GM23338 (cell line): ENCODE measurements at places on chromosomes 12 and 14. TPM values are rescaled to one million over a fixed set of nuclear protein-coding genes. Genes with fewer than 3 reads are reported as not detected.

- DNase-seq = no peak
Measured at GRCh38 chr12:48787791-48788523, 932 bp downstream of the ADCY6 start.

DNA sequence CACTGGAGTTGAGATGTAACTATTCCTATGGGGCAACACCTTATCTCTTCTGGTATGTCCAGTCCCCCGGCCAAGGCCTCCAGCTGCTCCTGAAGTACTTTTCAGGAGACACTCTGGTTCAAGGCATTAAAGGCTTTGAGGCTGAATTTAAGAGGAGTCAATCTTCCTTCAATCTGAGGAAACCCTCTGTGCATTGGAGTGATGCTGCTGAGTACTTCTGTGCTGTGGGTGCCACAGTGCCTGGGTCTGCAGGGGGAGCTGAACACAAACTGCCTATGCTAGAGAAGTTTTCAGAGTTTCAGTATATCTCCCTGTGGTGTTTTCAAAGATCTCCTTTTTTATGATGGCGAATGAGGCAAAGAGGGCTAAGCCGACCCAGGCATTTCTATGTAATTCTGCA, 179.2 kb upstream of the OR4E1 start:
- DNase-seq = no peak

DNA sequence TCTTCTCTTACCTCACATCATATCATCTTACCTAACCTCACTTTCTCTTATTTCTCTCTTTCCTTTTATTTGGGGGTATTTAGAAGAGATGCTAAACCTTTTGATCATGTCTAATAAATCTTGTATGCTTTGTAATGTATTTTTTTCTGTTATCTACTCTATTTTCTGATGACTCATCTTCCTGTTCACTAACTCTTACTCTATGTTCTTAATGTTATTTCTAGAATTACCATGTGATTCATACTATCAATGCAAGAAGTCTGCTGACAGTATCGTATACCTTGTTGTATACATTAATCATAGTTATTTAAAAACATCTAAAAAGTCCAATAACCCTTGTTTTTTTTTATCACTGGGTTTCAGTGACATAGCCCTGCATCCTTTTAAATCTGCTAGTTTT, 62.3 kb downstream of the MGAT4C start:
- DNase-seq = no peak

Gene DAO
- total RNA-seq = not detected in 2 replicates

- DNase-seq = no peak
Measured at GRCh38 chr12:28082096-28082495, 108.2 kb upstream of the CCDC91 start.

DNA sequence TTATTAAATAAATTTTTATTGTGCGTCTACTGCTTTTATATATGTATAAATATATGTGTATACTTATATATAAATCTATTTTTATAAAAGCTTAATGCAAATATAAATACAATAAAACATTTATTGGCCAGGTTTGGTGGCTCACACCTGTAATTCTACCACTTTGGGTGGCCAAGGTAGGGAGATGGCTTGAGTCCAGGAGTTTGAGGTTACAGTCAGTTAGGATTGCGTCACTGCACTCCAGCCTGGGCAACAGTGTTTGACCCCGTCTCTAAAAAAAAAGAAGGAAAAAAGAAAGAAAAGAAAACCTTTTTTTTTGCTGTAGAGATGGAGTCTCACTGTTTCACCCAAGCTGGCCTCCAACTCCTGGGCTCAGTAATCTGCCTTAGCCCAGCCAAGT, 20.9 kb downstream of the ACTR6 start:
- DNase-seq = no peak

DNA sequence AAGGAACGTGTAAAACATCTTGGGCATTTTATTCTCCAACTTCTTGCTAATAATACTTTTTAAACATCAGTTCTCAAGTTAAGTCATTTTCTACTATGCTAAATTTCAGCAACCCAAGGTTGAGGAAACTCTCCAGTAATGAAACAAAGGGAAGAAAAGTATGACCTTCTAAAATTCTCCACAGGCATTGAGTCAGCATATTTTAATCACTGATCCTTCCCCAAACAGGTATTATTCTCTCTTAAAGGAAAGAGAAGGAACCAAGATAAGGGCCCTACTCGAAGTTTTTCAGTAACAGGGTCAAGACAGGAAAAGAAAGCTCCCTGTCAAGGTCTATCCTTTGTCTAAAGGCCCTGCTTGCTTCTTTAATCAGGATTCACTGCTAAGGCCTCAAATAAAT, 3.0 kb downstream of the KICS2 start:
- peak; percentile 22 for DNase-seq

GRCh38 chr14:65107200-65107599, 4.9 kb upstream of the MAX start:
- no peak for DNase-seq

- no peak for DNase-seq
Measured at GRCh38 chr12:116849216-116849615, 32.0 kb downstream of the HRK start.

DNA sequence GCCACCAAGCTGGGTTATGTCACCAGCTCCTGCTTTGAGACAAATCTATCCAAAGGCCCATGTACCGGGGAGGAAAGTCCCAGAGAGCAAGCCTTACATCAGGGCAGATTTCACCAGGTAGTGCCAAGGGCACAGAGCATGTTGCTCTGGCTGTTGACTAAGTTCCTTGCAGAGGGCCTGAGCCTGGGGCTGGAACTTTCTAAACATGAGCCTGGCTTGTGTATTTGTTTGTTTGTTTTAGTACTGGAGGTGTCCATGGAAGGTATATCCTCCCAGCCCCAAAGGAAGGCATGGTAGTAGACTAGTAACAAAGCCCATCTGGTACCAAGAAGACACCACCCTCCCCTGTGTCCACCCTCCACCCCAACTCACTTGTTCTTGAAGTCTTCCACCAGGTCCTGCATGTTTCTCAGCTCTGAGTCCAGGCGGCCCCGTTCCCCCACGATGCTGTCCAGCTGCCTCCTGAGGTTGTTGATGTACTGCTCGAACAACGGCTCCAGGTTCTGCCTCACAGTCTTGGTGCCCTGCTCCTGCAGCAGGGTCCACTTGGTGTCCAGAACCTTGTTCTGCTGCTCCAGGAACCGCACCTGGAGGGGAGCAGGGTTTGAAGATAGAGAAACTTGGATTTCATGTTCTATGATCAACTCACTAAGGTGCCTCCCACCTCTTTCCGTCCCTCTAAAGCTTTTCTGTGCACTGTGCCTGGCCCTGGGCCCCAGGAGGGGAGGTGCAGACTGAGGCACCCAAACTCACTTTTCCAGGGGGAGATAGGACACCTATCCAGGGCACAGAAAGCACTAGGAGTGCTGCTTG, 1.4 kb downstream of the KRT5 start:
- no peak for DNase-seq

DNA sequence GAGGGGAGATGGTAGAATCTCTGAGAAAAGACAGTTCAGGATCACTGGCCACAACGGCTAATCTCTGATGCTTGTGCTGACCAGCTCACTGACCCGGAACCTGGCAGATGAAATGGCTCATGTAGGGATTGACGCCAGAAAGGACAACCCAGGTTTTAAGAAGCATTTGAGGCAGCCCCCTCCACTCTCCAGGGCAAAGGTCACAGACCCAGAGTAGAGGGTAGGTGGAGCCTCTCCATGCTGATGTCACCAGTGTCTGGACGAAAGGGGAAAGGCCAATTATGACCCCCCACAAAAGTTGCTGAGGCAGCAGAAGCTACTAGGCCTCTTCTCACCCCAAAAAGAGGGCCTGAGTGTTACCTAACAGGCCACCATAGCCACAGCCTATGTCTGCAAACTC, 1.2 kb downstream of the METTL1 start:
- DNase-seq = no peak

Gene ABCD2
- 0.04 TPM in 1 of 2 replicates, not detected in the other for total RNA-seq

- DNase-seq = peak; percentile 64
Measured at GRCh38 chr12:113766131-113766878, 199.8 kb downstream of the RBM19 start.

- DNase-seq = no peak
Measured at GRCh38 chr14:37196604-37197420, 925 bp upstream of the MIPOL1 start.

Gene IFI27
- total RNA-seq = 0.23 and 0.49 TPM in 2 replicates
